ENCODE measurements at places on chromosomes 1 and 21. TPM values are rescaled to one million over a fixed set of nuclear protein-coding genes. Genes with fewer than 3 reads are reported as not detected.

PROK1 gene
- total RNA-seq, result not detected

LRRC3 gene
- total RNA-seq, result 3.1 TPM

LEMD1 gene
- total RNA-seq, result 0.70 TPM

PDC gene
- total RNA-seq, result not detected

ADAM30 gene
- not detected for total RNA-seq

ACKR1 gene
- not detected for total RNA-seq

TRAF5 gene
- total RNA-seq, result 19.4 TPM

DNA sequence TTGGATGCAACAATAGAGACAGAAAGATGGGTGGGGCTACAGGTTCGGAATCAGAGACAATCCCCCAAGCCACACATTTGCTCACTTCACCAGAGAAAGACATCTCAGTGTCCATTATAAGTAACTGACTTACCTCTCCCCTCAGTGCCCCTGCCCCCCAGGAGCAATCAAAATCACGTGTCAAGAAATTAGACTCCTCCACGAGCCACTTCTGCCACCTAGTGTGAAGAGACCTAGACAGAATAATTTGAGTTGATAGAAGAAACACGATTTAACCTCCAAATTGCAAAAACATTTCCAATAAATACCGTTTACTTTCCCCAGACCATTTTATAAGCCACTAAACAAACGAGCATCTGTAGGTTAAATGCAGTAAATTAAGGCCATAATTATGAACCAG, 123.2 kb downstream of the SLC30A10 start:
- DNase-seq, result no peak

DNA sequence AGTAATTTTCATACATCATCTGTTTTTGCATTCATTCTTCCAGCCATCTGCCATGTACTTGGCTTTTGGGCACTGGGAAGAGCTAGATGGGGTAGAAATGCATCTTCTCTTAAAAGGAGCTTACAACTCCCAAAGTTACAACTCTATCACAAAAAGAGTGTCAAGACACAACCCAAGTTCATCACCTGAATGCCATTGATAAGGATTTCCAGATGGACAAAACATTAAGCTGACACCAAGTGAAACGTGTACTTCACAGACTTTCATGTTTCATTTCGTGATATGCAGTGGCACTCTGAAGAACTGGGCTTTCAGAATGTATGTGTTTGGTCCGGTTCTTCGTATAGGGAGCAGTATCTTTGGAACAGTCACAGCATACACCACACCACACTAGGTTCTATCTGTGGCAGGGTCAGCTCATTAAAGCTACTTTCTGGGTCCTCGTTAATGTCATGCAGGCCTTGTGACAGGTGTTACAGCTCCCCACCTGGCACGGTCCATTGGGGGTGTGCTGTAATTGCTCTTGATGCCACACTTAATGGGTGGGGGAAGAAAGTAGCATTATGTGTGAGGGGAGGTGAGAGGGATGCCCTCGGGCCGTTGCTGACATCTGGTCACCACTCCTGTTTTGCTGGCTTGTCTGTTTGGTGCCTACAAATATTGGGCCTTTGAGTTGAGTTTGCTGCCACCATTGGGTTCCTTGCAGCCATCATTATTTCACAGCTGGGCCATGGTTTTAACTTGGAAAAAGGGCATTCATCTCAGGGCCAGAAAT, 164.9 kb downstream of the NFIA start:
- DNase-seq, result no peak

DNA sequence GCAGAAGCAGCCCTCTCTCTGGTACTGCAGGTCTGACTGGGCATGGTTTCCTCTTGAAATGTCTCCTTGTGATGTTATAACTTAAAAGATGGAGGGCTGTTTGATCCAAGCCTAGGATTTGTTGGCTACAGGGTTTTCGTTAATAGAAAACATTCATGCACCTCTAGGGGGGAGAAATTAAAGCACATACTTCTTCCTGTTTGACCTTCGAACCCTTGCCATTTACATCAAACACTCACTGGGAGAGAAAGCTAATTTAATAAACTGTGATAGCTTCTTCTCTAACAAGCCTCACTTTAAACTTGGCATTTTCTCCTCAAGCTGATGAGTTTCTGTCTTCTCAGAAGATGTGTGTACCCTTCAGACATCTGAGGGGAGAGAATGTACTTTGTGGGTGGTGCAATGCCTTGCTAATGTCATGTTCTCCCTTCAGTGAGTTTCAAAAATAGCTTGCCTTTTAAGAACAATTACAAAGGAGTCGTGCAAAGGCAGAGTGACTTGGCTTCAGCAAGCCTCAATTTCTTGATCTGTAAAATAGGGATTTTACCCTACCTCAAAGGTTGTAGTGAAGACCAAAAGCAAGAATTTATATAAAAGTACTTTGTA, 20.4 kb downstream of the CACHD1 start:
- DNase-seq, result no peak

- peak; percentile 43 for DNase-seq
Measured at GRCh38 chr21:38869946-38870345, 64.2 kb downstream of the ETS2 start.

- DNase-seq, result no peak
Measured at GRCh38 chr1:15974855-15975254, 1.0 kb downstream of the ZBTB17 start.

DNA sequence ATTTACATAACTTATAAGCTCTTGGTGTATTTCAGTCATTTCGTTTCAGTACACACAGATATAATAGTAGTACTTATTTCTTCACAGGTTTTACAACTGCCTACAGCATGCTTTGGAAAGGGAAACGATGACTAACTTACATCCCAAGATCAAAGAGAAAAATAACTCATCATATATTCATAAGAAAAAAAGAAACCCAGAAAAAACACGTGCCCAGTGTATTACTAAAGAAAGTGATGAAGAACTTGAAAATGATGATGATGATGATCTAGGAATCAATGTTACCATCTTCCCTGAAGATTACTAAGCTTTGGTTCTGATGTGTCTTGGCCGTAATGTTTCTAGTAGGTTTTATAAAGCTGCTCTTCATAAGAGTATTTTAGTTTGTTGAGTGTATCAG, 30.9 kb downstream of the TYW3 start:
- no peak for DNase-seq

GRCh38 chr1:11374748-11375110, 101.7 kb downstream of the UBIAD1 start:
- no peak for DNase-seq

DNA sequence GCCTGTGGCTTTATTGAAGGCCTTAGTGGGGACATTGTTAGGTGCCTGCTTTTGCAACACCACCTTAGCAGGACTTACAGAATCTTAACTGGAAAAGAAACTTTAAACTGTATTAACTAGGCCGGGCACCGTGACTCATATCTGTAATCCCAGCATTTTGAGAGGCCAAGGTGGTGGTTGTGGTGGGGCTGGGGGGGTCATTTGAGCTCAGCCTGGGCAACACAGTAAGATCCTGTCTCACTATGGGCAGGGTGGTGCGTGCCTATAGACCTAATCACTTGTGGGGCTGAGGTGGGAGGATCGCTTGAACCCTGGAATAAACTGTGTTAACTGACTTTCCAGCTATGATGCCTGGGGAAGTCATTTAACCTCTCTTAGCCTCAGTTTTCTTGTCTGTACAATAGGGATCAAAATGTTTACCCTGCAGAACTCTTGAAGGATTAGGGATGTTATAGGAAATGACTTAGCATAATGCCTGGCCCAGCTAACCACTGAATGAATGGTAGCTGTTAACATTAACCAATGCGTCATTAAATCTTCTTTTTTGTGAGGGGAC, 39.5 kb downstream of the IER5 start:
- peak; percentile 84 for DNase-seq

DNA sequence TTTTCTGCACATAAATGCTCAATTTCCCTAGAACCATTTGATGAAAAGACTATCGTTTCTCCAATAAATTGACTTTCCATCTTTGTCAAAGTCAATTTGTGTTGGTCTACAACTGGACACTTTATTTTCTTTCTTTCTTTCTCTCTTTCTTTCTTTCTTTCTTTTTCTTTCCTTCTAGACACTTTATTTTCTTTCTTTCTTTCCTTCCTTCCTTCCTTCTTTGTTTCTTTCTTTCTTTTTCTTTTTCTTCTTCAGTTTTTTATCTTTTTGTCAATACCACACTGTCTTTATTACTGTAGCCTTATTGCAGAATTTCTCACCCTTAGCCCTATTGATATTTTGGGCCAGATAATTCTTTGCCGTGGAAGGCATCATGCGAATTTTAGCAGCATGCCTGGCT, 73.5 kb downstream of the FASLG start:
- DNase-seq, result no peak

- peak; percentile 62 for DNase-seq
Measured at GRCh38 chr1:101043776-101044175, 18.2 kb upstream of the DPH5 start.

- DNase-seq, result no peak
Measured at GRCh38 chr1:237287876-237288521, 246.0 kb downstream of the RYR2 start.

GRCh38 chr1:63794939-63795378, 21.1 kb downstream of the ROR1 start:
- DNase-seq, result peak; percentile 31

DNA sequence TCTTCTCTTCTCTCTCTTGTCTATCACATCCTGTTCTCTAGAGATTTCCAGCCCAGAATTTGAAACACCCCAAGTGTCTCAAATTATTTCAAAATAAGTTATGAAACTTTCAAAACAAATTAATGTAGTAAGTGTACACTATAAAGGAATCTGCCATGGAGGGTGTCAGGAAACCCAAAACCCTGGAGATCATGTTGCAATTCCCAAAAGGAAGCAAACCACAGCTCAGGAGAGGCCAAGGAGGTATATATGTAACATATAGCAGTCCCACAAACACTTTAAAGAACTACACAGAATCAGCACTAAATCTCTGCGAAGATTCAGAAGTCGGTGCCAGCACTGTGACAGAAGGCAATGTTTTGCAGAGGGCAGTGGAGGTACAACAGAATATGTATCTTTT, 26.6 kb downstream of the PTPN14 start:
- DNase-seq, result no peak

GRCh38 chr1:48232722-48233121, 10.2 kb downstream of the SLC5A9 start:
- no peak for DNase-seq

DNA sequence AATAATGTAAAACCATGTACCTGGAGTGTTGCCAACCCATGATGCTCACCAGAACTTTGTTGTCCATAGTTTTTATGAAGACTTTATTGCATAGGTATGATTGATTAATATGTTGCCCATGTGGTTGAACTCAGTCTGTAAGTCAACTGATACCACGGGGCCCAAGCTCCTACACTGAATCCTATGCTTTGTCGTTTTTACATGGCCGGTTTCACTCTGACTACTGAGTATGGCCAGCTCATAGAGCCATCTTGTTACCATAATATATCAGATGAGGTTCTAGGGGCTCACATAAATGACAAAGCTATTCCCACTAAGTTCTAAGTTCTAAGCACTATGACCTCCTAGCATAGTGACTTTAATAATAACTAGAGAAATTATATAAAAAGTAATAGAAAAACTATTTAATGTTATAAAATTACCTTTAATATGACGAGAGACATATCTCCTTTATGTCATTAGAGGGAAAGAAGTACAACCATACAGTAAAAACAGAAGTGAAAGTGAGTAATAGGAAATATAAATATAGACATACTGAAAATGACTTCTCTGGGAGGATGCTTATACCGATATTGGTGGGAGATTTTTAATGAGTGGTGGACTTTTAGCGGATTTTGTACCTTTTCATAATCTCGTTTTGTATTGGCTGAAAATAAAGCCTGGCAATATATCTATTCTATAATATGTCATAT, 983.4 kb upstream of the PRMT6 start:
- DNase-seq, result no peak

- no peak for DNase-seq
Measured at GRCh38 chr21:43865540-43866259, 677 bp downstream of the AGPAT3 start.

DNA sequence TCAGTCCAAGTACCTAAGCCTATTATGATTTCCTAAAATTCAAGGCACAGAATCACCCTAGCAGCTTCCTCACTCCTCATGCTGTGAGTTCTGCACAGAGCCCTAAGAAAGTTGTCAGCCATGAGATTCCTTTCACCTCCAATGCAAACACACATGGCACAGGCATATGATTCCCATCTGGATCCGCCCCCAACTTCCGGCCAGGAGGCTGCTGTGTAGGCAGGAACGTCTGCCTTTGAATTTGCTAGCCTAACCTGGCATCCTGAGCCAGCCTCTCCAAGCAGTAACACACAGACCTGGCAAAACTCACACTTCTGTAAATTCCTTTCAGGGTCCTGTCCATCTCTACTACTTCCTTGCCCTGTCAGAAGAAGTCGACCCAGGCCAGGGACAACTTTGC, 521.1 kb upstream of the BEND5 start:
- DNase-seq, result no peak

GRCh38 chr1:212149566-212149965, 114.0 kb downstream of the DTL start:
- no peak for DNase-seq

DNA sequence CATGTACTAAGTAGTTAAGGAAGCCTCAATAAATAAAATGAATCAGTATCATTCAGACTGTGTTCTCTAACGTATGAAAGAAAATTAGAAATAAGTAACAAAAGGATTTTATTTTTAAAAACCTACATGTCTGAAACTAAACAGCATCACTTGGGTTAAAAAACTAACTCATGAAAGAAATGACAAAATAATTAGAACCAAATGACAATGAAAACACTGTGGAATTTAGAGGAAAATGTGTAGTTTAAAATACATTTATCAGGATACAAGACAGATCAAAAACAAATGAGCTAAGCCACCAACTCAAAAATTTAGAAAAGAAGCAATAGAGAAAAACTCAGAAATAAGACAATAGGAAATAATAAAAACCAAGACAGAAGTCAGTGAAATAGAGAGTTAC, 108.7 kb downstream of the TENT5C start:
- no peak for DNase-seq

DNA sequence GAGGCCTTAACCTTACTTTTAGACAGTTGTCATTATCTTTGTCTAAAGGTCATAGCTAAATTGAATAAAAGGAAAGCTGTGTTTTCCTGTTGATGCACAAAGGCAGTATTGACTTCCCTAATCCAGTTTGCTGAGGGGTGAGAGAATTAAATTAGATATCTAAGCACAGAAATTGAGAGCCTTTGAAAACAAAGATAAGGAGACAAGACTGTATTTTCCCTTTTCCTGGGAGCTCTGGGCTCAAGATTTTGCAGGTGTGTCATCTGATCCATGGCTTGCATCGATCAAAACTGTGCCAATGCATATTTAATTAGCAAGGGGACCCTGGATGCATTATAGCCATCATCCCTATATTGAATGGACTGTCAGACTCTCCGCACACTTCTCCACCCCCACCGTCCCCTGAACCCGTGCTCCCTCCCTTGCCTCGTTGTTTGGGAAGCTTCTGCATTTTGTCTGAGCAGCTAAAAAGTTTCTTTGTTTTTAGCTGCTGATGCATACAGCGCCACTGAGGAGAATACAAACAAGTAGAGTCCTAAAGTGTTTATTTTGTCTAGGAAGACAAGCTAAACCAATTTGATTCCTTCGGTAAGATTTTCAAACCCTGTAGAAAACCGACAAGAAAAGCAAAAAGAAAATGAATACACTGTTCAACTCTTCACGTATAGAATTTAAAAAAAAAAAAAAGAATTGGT, 186.3 kb downstream of the NFIA start:
- DNase-seq, result no peak

GRCh38 chr1:170765712-170766330, 101.9 kb downstream of the PRRX1 start:
- DNase-seq, result peak; percentile 7

Data from renal cortical epithelial cell (primary cell).